Ureter (tissue), 1 donor: ENCODE measurements at places on chromosomes 1 and 21. TPM values are rescaled to one million over a fixed set of nuclear protein-coding genes. Genes with fewer than 3 reads are reported as not detected.

GRCh38 chr1:192601567-192601966 lies 26.0 kb downstream of the RGS1 start:
- DNase-seq, result no peak

DNA sequence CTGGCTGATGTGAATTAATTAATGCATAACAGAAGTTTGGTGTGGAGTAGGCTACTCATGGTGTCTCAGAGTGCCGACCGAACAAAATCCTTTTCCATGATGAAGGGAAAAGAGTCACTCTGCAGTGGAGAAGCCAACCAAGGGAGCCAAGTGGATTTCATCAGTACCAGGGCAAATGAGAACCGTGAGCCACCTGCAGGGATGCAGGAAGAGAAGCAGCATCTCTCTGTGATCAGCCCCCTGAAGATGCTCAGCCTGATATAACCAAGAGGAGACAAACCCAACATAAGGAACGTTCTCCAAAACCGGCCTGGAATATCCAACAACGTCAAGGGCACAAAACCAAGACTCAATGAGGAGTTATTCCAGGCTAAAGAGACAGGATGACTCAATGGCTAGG lies 13.4 kb upstream of the LAPTM5 start:
- no peak for DNase-seq

- DNase-seq, result no peak
Measured at GRCh38 chr1:231616667-231617066, 9.9 kb upstream of the DISC1 start.

GRCh38 chr1:87591492-87591891 lies 262.8 kb downstream of the LMO4 start:
- no peak for DNase-seq

Gene RGS16
- total RNA-seq, result 22.4 TPM

Gene LORICRIN
- not detected for total RNA-seq

Gene AMY1C
- total RNA-seq, result not detected
